Amygdala (tissue), 56 donors: ENCODE measurements at places on chromosomes 2 and 18.

- DNase-seq, result no peak
These were observed 21.4 kb downstream of the ZNF24 start for GRCh38 chr18:35322486-35323458.

DNA sequence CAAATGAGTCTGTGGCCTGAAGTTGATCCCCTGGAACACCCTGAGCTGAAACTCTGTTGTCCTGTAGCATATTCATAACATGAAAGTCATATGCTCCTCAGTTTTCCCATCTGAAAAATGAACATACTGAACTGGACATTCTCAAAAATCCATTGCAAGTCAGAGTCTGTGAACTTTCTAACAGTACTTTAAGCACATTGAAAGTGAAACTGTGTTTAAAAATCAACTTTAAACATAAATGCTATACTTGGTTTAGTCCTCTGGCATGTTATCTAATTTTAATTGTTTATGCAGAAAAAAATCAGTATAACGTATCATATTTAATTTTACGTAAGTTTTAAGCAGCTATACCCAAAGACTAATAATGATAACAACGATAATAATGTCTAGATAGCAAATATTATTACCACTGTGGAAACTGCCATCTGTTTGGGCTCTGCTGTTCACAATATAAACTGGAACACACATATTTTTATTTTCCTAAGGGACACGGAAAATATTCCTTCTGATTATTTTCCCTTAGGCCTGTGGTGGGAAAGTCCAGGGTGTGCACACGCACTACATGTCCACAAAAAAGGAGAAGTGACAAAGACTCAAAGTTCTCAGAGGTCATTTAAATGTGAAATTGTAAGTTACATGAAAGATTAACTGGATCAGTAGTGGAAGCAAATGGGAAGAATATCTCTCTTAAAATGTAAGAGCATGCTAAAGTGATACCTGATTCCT is 56.1 kb upstream of the TTN start:
- no peak for DNase-seq

DNA sequence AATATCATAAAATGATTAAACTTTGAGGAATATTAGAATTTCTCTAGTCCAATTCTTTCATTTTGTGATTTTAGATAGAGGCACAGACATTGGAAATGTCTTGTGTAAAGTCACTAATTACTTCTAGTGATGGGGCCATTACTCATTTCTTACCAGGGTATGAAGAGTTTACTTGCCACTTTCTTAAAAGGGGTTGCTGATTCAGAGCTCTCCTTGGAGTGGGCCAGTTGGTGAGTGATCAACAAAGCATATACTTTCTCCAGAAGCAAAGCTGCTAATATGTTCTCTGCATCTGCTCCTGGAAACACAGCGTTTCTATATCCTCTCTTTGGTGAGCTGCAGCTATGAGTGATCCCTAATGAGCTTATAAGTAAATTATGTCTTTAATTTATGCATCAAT is 408.9 kb upstream of the LRATD1 start:
- DNase-seq, result no peak

- no peak for DNase-seq
These were observed 3.8 kb downstream of the PAX3 start for GRCh38 chr2:222294996-222295367.

DNA sequence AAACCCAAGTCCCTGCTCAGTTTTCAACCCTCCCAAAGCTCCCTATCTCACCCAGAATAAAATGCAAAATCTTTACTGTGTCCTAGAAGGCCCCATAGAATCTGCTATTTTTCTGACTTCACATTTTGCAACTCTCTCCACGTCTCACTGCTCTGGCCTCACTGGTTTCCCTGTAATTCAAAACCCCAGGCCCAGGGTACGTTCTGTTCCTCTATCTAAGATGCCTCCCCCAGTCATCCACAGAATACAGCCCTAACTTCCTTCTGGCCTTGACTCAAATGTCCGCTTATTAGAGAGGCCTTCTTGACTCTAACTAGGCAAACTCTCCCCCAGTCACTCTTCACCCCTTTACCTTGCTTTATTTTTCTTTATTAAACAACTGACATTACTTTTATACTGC is 42.0 kb downstream of the FAM161A start:
- DNase-seq, result no peak

- no peak for DNase-seq
These were observed 87.7 kb downstream of the LIMS1 start for GRCh38 chr2:108621687-108622681.

DNA sequence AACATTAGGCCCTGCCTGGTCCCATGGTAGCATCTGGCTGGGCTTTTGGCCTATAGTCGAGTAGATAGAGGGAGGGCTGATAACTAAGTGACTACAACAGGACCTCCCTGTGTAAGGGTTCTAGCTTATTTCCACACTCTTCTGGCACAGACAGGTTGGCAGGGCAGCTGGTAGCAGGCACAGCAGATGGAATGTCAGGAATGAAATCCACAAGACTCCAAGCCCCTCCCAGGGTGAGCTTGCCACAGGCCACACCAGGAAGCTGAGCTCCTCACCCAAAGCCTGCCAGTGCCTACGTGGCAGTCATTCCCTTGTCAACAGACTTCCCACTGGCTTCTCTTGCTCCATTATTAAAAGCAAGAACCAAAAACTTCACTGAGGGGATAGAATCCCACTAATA is 20.7 kb upstream of the C1QL2 start:
- no peak for DNase-seq
